ENCODE measurements at places on chromosomes 16 and 17. TPM values are rescaled to one million over a fixed set of nuclear protein-coding genes. Genes with fewer than 3 reads are reported as not detected.

ADGRG1 gene
- 116 TPM for total RNA-seq

PRSS33 gene
- total RNA-seq = not detected

GPR142 gene
- total RNA-seq = not detected

CCL3 gene
- total RNA-seq = not detected

BFAR gene
- 73.5 TPM for total RNA-seq

OTOP3 gene
- not detected for total RNA-seq

RCVRN gene
- not detected for total RNA-seq

ARL5C gene
- total RNA-seq = not detected

SLFN5 gene
- total RNA-seq = 15.7 TPM

ZNF689 gene
- total RNA-seq = 6.8 TPM

ABCA9 gene
- total RNA-seq = 2.0 TPM

TBC1D3G gene
- total RNA-seq = not detected

CXCL16 gene
- 4.8 TPM for total RNA-seq

STH gene
- not detected for total RNA-seq

SALL1 gene
- total RNA-seq = not detected

TUBB3 gene
- 164 TPM for total RNA-seq

TNFSF13 gene
- total RNA-seq = 5.4 TPM

KRTAP4-5 gene
- total RNA-seq = not detected

KRT37 gene
- total RNA-seq = not detected

OR1F1 gene
- total RNA-seq = not detected
